Activated T-helper 9 cell treated with anti-CD3 and anti-CD28 coated beads, Interleukin-2, amount 50 U/mL, for 16 hours (primary cell): ENCODE measurements at places on chromosomes 12 and 14.

GRCh38 chr12:69471667-69472385 lies 1.6 kb downstream of the FRS2 start:
- DNase-seq = no peak

GRCh38 chr14:104806625-104807465 lies 5.9 kb downstream of the ZBTB42 start:
- no peak for DNase-seq

- DNase-seq = no peak
Measured at GRCh38 chr12:84982888-84983287, 53.2 kb downstream of the TSPAN19 start.

- no peak for DNase-seq
Measured at GRCh38 chr14:93220509-93220908, 13.5 kb downstream of the UBR7 start.

GRCh38 chr14:55370883-55371455 lies 40.7 kb downstream of the ATG14 start:
- DNase-seq = no peak

DNA sequence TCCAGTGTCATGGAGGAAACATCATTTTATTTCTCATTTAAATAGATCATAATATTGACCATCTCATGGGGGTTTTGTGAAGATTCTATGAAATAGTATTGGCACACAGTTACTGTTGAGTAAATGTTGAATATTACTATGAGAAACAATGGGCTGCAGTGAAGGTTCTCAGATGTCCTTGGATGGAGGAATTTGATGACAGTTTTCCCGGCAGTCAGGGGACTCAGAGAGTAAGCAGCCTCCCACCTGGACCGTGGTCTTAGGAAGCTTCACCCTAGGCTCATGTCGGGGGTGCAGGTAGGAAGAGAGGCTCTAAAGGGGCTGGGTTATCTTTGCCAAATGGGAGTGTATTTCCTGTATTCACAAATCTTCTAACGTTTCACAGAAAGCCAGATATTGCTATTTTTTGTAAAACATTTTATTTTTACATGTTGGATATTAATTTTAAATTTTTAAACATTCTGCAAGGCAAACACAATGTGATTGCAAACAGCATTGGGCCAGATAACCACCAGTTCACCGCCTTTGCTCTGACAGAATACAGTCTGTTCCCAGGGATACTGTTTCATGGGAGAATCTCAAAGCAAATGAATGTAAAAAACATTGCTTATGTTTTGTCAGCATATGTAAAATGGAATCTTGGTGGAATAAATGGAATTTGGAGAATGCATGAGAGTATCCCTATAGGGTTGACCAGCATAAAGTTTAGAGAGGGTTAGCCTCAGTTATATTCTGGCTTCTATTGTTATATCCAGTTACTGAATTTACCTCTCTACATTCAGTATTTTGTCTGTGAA lies 380.8 kb upstream of the TMEM132C start:
- no peak for DNase-seq

GRCh38 chr12:2751686-2752085 lies 43.1 kb upstream of the FKBP4 start:
- DNase-seq = no peak

DNA sequence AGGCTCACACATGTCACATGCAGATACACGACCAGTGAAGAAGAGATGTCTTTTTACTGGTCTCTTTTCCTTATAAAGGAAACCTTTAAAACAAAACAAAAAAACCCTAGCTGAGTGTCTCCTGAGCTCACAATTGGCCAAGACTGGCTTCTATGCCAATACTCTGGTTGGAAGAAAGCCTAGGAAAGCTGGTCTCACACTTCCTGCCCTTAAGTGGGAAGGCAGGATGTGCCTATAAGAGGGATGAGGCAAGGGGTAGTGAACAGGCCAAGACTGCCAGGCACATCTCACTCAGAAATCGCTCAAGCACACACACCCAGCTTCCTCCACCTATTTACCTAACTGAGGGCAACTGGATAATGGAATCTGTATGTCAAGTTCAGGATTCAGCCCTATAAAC lies 50.0 kb downstream of the SOCS2 start:
- DNase-seq = no peak

DNA sequence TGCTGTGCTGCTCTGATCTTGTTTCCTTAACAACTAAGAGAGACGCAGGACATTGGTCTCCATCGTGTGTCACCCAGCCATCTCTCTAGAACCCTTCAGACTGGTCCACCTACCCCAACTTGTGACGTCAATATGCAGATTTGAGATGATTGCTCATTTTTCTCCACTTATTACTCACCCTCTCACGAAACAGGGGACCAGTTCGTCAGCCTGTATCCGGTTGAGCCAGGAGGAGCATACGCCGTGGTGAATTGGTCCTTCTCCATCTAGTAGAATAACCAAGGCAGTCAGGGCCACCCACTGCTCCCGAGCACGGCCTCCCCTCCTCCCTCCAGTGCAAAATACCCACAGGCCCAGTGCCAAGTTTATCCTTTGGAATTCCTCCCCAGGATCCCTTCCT lies 36.2 kb upstream of the FBXO21 start:
- no peak for DNase-seq

DNA sequence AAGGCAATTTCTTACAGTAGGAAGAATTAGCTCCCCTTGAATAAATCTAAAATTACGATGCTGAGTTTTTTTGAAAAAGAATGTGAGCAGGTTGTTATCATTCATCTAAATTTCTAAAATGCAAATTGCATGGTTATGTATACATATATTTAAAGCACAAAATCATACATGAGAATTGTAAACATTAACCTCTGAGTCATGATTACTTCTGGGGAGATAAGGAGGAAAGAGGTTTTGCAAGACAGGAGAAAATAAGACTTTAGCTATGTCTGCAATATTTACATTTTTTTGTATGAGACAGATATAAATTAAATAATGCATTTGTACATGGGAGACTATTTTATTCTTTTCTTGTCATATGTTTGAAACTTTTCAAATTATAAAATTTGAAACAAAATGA lies 72.2 kb downstream of the TSPAN8 start:
- DNase-seq = no peak
